KG1 (cell line): ENCODE measurements at places on chromosomes 4 and X.

GRCh38 chr4:47842985-47843384 is 5.1 kb upstream of the CORIN start:
- no peak for DNase-seq

- no peak for DNase-seq
Observed at GRCh38 chr4:155745984-155746383, 12.8 kb upstream of the GUCY1B1 start.

DNA sequence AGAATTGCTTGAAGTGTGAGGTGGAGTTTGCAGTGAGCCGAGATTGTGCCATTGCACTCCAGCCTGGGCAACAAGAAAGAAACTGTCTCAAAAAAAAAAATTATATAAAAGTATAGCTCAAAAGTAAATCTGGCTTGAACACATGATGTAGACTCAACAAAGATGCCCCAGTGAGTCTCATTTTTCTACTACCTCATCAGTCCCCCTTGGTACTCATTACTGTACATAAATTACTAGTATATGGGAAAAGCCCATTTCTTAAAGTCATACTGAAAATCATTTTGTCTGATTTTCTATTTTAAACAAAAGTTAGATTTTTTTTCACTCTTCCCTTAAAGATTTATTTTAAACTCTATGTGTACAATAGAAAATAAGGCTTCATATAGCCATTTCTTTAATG is 39.2 kb downstream of the FAM241A start:
- no peak for DNase-seq

GRCh38 chrX:66012094-66012534 is 27.8 kb downstream of the VSIG4 start:
- DNase-seq, result no peak

GRCh38 chrX:13177921-13178566 is 133.6 kb upstream of the FAM9C start:
- no peak for DNase-seq

DNA sequence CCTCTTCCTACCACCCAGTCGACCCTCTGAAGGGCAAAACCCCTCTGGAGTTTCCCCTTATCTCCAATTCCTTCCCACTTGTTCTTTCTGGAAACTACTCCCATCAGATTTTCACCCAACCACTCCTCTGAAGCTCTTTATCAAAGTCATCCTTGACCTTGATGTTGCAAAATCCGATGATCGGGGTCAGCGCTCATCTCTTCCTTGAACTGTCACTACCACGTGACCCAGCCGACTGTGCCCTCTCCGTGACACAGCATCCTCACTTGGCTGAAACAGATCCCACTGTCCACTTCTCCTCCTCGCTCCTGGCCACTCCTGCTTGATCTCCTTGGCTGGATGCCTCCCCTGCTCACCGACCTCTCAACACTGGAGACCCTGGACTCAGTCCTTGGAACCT is 1.1 kb downstream of the CFAP99 start:
- no peak for DNase-seq

GRCh38 chr4:27350161-27350560 is 489.5 kb downstream of the STIM2 start:
- no peak for DNase-seq

- no peak for DNase-seq
Observed at GRCh38 chr4:184197536-184198082, 20.1 kb downstream of the ENPP6 start.

- no peak for DNase-seq
Observed at GRCh38 chr4:128589384-128589965, 220.0 kb upstream of the JADE1 start.

DNA sequence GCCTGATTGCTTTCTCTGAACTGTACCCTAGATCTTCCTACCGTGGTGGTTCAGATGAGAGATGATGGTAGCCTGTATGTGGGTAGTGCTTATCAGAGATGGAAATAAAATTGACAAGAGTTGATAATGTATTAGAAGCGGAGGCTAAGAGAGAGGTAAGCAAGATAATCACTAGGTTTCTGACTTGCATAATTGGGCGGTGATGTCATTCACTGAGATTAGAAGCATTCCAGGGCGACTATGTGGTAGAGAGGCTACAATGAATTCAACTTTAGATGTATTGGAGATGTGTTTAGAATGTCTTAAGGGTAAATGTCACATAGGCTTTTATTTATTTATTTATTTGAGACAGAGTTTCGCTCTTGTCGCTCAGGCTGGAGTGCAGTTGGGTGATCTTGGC is 415 bp upstream of the TENM3 start:
- DNase-seq, result no peak

GRCh38 chr4:184322328-184323025 is 104.8 kb upstream of the ENPP6 start:
- DNase-seq, result no peak

- DNase-seq, result no peak
Observed at GRCh38 chr4:88573995-88574394, 18.3 kb upstream of the HERC3 start.

DNA sequence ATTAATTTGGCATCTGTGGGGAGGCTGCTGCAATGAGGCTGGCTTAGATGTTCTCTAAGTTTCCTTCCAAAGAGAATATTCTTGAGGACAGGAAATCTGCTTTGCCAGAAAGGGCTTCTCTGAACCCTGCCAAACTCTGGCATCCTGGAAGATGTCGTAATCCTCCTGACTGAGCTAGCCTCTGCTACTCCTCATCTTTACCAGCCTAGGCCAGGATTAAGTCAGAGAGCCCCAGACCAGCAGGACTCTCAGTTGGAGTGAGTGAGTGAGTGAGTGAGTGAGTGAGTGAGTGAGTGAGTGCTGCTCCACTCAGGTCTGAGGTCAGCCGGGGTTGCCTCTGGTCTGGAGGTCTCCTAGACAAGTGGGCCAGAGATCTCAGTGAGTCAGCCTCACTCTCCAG is 104.9 kb upstream of the SOD3 start:
- peak; percentile 7 for DNase-seq

GRCh38 chr4:138542191-138542776 is 300.1 kb upstream of the SLC7A11 start:
- DNase-seq, result no peak

- DNase-seq, result no peak
Observed at GRCh38 chr4:78569306-78569821, 17.8 kb downstream of the ANXA3 start.

DNA sequence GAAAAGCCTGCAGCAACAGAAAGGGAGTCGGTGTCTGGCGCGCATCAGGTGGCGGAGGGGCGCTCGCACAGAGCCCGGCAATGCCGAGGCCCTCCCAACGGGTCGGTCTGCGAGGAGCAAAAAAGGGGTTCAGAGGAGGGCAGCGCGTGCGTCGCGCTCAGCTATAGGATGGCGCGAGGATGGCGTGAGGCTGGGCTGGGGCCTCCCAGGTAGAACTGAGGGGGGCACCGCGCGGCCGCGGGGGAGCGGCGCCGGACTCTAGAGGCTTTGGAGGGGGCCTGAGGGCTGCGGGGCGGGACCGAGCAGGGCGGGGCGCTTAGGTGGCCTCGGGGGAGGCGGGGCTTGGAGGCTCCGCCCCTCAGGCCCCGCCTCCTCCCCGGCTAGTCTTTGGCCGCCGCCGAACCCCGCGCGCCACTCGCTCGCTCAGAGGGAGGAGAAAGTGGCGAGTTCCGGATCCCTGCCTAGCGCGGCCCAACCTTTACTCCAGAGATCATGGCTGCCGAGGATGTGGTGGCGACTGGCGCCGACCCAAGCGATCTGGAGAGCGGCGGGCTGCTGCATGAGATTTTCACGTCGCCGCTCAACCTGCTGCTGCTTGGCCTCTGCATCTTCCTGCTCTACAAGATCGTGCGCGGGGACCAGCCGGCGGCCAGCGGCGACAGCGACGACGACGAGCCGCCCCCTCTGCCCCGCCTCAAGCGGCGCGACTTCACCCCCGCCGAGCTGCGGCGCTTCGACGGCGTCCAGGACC is at the start of gene PGRMC1:
Gene PGRMC1 (plus strand): TSS at position 414 of the 751 bp plus-strand sequence. CDS start 79 bp downstream, at position 493.
- DNase-seq, result peak; percentile 25

- no peak for DNase-seq
Observed at GRCh38 chr4:74796631-74797030, 2.3 kb upstream of the BTC start.

GRCh38 chrX:120244395-120244734 is 6.2 kb upstream of the ZBTB33 start:
- DNase-seq, result no peak

- no peak for DNase-seq
Observed at GRCh38 chr4:101933855-101934254, 143.3 kb downstream of the BANK1 start.

- no peak for DNase-seq
Observed at GRCh38 chr4:17468619-17469221, 43.2 kb downstream of the QDPR start.
